ENCODE measurements at places on chromosomes 1 and 21.

DNA sequence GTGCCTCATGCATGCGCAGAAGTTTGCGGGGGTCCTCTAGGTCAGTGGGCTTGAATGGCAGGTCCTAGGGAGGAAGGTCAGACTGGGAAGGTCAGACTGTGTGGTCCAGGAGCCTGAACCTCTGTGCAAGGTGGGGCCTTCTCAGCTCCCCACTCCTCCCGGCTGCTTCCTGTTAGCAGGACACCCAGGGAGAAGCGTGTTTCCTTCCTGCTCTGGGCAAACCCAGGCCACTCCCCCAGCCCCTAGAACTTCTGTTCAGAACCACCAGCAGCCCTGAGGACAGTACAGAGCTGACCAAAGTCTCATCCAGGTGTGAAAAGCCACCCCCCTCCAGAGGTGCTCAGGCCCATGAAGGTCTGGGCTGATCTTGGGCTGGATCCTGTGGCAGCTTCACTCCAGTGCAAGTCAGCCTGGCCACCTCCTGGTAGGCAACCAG lies 29.9 kb downstream of the NAV1 start:
- no peak for DNase-seq

DNA sequence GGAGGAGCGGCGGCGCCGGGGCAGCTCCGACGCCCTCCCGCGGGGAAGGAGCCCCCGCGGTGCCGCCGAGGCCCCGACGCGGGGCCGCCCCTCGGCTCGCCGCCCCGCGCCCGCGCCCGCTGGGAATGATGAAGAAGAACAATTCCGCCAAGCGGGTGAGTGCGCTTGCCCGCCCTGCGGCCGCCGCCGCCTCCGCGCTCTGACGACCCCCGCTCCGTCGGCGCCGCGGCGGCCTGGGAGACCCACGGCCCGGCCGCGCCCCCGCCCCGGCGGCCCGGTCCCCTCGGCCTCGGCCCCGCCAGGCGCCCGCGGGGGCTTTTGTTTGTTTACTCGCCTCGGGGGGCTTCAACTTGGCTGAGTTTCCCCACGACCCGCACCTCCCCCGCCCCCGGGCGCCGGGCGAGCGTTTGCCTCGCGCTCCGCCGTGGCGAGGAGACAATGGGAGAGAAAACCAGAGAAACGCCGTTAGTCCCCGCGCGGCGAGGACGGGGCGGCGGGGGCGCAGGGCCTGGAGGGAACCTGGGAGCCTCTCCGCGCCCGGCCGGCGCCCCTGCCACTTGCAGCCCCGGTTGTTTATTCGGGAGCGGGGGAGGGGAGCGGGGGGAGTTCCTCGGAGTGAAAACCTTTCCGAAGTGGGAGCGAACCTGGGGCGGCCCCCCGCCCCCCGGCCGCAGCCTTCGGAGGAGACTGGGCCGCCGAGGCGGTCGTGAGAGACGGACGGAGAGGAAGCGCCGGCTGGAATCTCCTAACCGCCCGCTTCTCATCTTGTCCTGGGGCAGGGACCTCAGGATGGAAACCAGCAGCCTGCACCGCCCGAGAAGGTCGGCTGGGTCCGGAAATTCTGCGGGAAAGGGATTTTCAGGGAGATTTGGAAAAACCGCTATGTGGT lies 661 bp downstream of the PLEKHO1 start:
- DNase-seq = no peak

GRCh38 chr1:78520216-78520615 lies 29.4 kb downstream of the PTGFR start:
- DNase-seq = no peak

- no peak for DNase-seq
These were observed 169.4 kb downstream of the RASAL2 start for GRCh38 chr1:178263341-178263740.

GRCh38 chr1:78854556-78854955 lies 152.0 kb downstream of the ADGRL4 start:
- no peak for DNase-seq
